Stomach (tissue), 19 donors: ENCODE measurements at places on chromosomes 11 and 22. TPM values are rescaled to one million over a fixed set of nuclear protein-coding genes. Genes with fewer than 3 reads are reported as not detected.

Gene C2CD2L
- 5.8 TPM for total RNA-seq

Gene ST13
- 105 TPM for total RNA-seq

- H3K4me3 ChIP-seq, result no peak overlapping the region
- H3K27ac ChIP-seq, result no peak overlapping the region
- H3K27me3 ChIP-seq, result peaks cover 25% of the 10 kb centered on the region
Observed at GRCh38 chr11:1639102-1639620, 9.6 kb downstream of the KRTAP5-5 start.

DNA sequence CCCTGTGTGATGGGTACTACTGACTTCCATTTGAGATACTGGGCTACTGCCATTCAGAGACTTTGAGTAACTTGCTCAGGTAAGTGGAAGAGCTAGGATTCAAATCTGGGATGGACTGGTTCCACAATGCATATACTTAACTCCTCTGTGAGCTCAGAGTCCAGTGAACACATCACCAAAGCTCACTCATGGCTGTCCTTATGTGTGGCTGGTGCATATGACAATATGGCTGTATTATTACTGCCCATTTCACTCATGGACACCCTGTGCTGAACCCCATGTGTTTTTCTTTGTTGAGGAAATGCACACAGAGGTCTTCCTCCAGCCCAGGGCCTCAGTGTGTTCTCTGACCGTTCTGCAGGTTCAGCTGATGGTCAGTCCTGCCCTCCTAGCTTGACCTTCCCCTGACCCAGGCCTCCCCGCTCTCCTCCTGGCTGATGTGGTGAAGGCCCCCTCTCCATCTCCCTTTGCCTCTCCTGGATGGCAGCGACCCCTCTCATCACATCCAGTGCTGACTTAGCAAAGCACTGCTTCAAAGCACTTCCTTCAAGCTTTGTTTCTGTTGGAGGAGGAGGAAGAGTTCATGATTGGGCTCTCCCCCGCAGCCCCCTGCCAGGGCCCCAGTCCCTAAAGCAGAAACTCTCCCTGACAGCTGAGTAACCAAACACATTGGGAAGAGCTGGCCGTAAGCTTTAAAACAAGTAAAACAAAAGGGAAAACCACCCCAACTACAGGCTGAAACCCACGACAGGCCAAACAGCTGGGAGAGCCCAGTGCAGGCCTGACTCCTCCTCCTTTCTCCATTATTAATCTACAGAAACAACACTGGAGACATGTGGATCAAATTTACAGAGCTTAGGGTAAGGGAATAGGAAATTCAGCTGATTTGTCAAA is 101.2 kb downstream of the NAT10 start:
- no peak for DNase-seq
- no peaks in the 10 kb centered on the region for H3K36me3 ChIP-seq

- peaks cover 21% of the 10 kb centered on the region for H3K27me3 ChIP-seq
- no peak for DNase-seq
- H3K27ac ChIP-seq, result no peak overlapping the region
- peaks cover 15% of the 10 kb centered on the region for H3K4me1 ChIP-seq
Observed at GRCh38 chr11:70076461-70076931, 1.6 kb upstream of the ANO1 start.

DNA sequence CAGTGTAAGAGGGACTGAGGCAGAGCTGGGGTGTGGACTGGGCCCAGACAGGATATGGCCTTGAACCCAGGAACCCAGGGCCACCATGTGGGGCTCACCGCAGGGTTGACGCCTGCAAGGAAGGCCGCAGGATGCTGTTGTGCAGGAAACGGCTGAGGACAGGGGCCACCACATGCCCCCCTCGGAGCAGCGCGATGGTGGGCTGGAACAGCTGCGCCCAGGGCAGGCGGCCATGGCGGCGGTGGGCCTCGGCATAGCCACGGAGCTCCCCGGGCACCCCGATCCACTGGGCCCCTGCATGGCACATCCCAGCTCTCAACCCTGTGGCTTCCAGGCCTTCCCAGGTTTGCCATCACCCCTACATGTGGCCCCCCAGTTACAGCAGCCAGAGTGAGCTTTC is 12.2 kb downstream of the GGT5 start:
- H3K36me3 ChIP-seq, result peaks cover 7% of the 10 kb centered on the region
- H3K4me3 ChIP-seq, result no peak overlapping the region
- no peaks in the 10 kb centered on the region for H3K27me3 ChIP-seq
- DNase-seq, result no peak

GRCh38 chr11:3086671-3087150 is 29.5 kb upstream of the CARS1 start:
- H3K4me1 ChIP-seq, result peaks cover 4% of the 10 kb centered on the region

- no peaks in the 10 kb centered on the region for H3K36me3 ChIP-seq
- H3K27me3 ChIP-seq, result no peaks in the 10 kb centered on the region
- DNase-seq, result no peak
- no peak overlapping the region for H3K4me3 ChIP-seq
- no peak overlapping the region for H3K27ac ChIP-seq
- H3K4me1 ChIP-seq, result peaks cover 18% of the 10 kb centered on the region
Observed at GRCh38 chr11:95451261-95451660, 220.3 kb upstream of the SESN3 start.
